Heart right ventricle (tissue), 16 donors: ENCODE measurements at places on chromosomes 3 and 15. TPM values are rescaled to one million over a fixed set of nuclear protein-coding genes. Genes with fewer than 3 reads are reported as not detected.

GRCh38 chr3:57582474-57583168 is 14.5 kb downstream of the ARF4 start:
- no peak for DNase-seq

DNA sequence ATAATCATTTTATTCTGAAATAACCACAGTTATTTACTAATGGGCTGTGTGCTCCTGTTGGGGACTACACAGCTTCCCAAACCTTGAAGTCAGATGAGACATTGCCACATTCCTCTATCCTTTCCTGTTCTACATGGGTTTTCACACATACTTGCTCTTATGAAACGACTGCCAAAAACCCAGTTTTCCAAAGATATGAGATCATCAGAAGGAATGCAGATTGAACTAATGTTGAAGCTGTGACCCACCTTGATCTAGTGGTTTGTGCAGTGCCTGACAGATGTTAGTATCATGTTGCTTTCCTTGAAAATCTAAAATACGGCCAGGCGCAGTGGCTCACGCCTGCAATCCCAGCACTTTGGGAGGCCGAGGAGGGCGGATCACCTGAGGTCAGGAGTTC is 144.6 kb downstream of the VGLL4 start:
- DNase-seq, result no peak

GRCh38 chr3:63092515-63092914 is 185.6 kb upstream of the SYNPR start:
- no peak for DNase-seq

Gene ITIH3
- 1.3 TPM for polyA plus RNA-seq

- no peak for DNase-seq
These were observed 38.0 kb upstream of the NR1I2 start for GRCh38 chr3:119743921-119744320.

GRCh38 chr3:191070762-191071403 is 128.2 kb upstream of the OSTN start:
- no peak for DNase-seq

- peak; percentile 83 for DNase-seq
These were observed 11.3 kb downstream of the PRICKLE2 start for GRCh38 chr3:64213962-64214379.

DNA sequence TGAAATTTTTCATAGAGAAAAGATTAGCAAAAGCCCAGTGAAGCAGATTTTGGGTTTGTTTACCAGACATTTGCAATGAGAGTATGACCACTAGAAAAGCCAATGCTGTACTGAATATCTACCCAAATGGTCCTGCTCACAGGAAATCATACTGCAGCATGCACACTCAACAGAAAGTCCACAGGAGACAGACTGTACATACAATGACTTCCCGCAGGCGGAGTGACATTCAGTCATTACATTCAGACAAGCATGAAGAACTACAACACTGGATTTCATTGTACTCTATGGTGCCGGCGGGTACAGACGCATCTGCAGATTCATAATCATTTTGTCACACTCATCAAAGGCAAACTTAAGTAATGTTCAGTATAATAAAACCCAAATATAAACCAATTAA is 11.8 kb downstream of the LZTFL1 start:
- DNase-seq, result no peak

- no peak for DNase-seq
These were observed 72.1 kb downstream of the NOX5 start for GRCh38 chr15:69086427-69087204.

DNA sequence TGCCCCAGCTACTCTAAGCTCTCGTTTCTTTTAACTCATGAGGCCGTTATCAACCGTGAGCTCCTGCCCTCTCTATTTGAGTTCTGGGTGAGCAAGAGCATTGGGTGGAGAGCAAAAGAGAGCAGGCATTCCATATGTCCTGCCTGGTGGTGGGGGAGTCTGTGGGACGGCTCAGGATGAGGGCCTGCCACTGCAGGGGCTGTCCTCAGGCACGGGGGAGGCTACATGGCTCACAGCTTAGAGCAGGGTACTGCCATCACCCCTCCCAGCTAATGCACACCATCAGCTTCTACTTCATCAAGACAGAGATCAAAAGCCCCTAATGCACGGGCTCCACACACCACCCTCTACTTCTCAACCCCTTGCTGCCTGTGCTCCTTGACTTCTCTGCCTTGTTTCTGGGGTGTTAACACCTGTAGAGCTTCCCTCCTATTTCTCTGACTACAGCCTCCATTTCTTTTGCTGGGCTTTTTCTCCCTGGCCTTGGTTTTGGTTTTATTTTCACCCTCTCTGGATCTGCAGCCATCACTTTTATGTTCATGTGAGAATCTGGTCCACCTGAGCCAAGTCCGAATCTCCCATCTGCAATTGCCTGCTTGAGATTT is 114.1 kb downstream of the ALDH1A2 start:
- DNase-seq, result no peak

DNA sequence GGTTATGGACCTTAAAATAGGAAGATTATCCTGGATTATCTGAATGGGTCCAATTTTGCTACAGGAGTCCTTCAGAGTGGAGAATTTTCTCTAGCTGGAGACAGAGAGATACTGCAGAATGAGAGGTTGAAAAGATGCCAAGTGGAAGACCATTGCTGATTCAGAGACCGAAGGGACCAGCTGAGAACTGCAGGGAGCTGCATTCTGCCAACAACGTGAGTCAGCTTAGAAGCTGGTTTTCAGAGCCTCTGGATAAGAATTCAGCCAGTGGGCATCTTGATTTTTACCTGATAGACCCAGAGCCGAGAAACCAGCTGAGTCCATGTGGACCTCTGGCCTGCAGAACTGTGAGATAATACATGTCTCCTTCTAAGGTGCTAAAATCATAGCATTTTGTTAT is 234.0 kb downstream of the NR2F2 start:
- DNase-seq, result no peak

Gene CCK
- not detected for polyA plus RNA-seq

DNA sequence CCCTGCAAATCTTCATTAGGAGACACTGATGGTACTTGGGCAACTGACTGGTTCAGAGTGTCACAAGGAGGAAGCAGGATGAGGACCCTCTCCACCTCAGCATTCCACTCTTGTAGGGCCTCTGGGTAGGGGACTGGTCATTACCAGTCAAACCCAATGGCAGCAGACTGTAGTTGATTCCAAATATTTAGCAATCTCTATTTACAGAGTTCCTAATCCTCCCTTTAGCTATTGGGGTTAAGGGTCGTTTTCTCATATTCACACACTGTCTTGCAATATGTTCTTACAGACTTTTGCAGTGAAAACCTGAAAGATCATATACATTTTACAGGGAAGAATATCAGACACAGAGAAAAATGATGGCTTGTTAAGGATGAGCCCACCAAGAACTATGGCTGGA is 397.7 kb downstream of the GAP43 start:
- DNase-seq, result no peak

Gene TNFAIP8L3
- polyA plus RNA-seq, result 1.3 TPM

Gene RETNLB
- polyA plus RNA-seq, result not detected

DNA sequence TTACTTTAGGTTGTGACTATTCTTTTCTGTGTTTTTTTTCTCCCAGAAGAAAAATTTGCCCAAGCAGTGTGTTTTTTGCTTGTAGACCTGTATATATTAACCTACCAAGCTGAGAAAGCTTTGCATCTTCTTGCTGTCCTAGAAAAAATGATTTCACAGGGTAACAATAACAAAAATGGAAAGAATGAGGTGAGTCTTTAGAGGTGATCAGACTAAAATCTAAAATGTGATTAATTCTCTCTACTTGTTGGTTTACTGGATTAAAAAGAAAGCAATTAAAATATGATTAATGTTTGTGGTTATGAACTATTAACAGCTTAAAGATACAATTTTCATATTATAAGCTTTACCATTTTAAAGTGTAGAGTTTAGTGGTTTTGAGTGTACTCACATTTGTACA is 28.2 kb downstream of the CNOT10 start:
- DNase-seq, result no peak

DNA sequence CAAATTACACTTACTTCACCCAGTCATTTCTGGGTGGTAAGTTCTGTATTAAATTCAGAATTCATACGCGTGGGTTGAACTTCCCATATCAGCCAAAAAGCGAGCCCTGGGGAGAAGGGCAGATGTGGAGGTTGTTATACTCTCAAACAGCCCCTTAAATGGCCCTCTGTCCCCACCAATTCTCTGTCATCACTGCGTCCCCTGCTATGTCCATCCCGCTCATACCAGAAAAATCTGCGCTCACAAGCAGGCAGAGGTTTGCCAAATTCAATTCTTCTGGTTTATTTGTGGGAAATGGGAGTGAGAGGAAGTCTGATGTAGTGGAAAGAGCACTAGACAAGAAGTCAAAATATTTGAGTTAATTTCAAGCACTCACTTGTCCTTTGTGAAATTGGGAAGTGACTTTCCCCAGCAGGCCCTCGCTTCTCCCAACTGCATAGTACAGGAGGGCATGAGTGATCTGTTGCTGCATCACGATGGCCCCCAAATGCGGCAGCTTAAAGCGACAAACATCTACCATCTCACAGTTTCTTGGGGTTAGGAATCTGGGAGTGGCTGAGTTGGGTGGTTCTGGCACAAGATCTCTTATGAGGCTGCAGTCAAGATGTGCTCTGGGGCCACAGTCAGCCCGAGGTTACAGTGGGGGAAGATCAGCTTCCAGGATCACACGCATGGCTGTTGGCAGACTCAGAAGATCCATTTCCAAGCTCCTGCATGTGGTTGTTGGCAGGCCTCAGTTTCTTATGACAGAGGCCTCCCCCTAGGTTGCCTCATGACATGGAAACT is 67.7 kb downstream of the CPN2 start:
- no peak for DNase-seq

Gene FETUB
- polyA plus RNA-seq, result not detected

DNA sequence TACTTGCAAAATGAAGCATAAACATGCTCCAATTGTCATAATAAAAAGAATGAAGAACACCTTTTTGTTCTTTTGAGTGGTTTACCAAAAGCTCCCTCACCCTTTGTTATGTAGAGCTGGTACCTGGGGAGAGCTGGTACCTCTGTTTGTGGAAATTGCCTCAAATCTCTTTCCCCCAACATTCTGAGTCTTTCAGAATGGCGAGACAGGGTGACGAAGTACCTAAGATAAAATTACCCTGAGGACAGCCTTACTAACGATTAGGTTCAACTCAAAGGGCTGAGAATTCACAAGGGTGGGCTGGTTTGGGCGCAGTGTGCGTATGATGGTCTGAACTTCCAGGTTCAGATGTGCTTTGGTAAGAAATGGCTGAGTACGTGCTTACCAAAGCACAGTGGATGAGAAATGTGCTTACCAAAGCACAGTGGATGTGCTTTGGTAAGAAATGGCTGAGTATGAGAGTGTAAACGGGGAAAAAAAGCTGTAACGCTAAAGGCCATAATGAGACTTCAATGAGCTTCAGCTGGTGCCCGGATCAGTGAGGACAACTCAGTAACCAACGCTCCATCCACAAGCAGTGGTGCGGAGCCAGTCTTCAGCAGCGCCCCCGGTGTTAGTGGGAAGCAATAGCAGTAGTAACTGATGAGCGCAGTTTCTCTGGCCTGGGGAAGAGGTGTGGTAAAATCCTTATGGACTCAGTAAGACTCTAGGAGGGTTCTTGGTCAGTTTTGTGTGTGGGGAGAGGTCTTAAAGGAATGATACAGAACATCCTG is 72.3 kb upstream of the LRIG1 start:
- DNase-seq, result no peak

DNA sequence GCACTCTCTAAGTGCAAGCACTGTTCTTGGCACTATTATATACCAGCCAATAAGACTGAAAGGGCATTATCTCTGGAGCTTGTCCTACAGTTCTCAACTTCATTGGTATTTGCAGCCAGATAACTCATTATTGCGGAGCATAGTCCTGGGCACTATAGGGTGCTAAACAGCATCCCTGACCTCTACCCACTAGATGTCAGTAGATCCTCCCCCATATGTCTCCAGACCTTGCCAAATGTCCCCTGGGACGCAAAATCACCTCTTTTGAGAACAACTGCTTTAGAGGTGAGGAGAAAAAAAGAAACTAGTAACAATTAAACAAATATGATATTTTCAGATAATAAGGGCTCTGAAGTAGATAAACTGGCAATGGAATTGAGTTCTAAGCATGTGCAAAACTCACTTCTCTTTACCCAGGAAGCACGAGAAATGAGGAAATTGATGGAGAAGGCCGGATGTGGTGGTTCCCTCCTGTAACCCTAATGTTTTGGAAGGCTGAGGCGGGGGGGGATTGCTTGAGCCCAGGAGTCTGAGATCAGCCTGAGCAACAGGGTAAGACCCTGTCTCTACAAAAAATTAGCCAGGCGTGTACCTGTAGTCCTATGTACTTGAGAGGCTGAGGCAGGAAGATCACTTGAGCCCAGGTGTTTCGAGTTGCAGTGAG is 61.4 kb downstream of the FRMD4B start:
- DNase-seq, result no peak

Gene GPR176
- polyA plus RNA-seq, result 1.7 TPM

GRCh38 chr3:63864965-63865327 is 1.3 kb downstream of the ATXN7 start:
- DNase-seq, result no peak

DNA sequence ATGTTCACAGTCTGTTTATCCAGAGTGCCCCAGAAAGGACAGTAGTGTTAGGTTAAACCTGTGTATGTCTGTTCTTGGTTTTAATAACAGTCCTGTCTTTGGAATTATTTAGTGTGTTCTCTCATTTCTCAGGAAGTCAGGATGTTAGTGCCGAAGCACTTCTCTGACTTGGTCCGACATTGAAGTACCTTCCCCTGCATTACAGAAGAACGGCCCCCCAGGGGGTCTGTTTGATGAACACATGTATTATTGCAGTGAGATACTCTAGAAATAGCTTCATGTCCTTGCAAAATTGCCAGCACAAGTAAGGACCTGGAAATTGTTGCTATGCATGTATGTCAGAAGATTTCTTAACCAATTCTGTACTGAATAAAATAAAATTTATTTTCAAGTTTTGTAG is 110.9 kb downstream of the IGF1R start:
- no peak for DNase-seq

Gene CYP1A1
- polyA plus RNA-seq, result 0.20 TPM
